Smooth muscle cell of bladder (primary cell): ENCODE measurements at places on chromosomes 13 and 19. TPM values are rescaled to one million over a fixed set of nuclear protein-coding genes. Genes with fewer than 3 reads are reported as not detected.

Gene CCDC194
- total RNA-seq, result not detected in 2 replicates

Gene GNG8
- total RNA-seq, result not detected in 2 replicates

Gene KLHL1
- not detected in 2 replicates for total RNA-seq

Gene TNNI3
- total RNA-seq, result 0.18 TPM in 1 of 2 replicates, not detected in the other

Gene FAM83E
- 0.28 and 0.46 TPM in 2 replicates for total RNA-seq

Gene KLK12
- total RNA-seq, result not detected in 2 replicates

Gene VSIG10L
- 0.14 and 0.28 TPM in 2 replicates for total RNA-seq

Gene VSTM2B
- not detected in 2 replicates for total RNA-seq

Gene TBXA2R
- 0.43 and 0.92 TPM in 2 replicates for total RNA-seq

Gene ZGLP1
- total RNA-seq, result 0.28 and 0.37 TPM in 2 replicates

Gene HIPK4
- 0.14 and 0.18 TPM in 2 replicates for total RNA-seq

Gene METTL21C
- total RNA-seq, result not detected in 2 replicates

Gene MIPEP
- total RNA-seq, result 19.1 and 21.8 TPM in 2 replicates

Gene AMER2
- not detected in 2 replicates for total RNA-seq

Gene STOML3
- not detected in 2 replicates for total RNA-seq

Gene FARP1
- total RNA-seq, result 30.6 and 31.5 TPM in 2 replicates

Gene C5AR1
- 0.09 TPM in 1 of 2 replicates, not detected in the other for total RNA-seq

Gene PGLYRP2
- not detected in 2 replicates for total RNA-seq

Gene RNF113B
- not detected in 2 replicates for total RNA-seq

Gene LILRA5
- not detected in 2 replicates for total RNA-seq

Gene ZNF324B
- 8.0 and 9.2 TPM in 2 replicates for total RNA-seq

Gene ICAM4
- total RNA-seq, result 1.5 and 4.4 TPM in 2 replicates

Gene JSRP1
- total RNA-seq, result 0.37 TPM in 1 of 2 replicates, not detected in the other

Gene KRTDAP
- total RNA-seq, result not detected in 2 replicates

Gene CYSLTR2
- total RNA-seq, result 1.3 TPM in 2 replicates

Gene CGB2
- not detected in 2 replicates for total RNA-seq

Gene RNF17
- 0.14 TPM in 1 of 2 replicates, not detected in the other for total RNA-seq

Gene IL12RB1
- 0.14 and 0.18 TPM in 2 replicates for total RNA-seq

Gene ZNF790
- 6.8 and 8.7 TPM in 2 replicates for total RNA-seq

Gene PTH2
- total RNA-seq, result not detected in 2 replicates

Gene PAN3
- 10.4 and 11.7 TPM in 2 replicates for total RNA-seq

Gene FCHO1
- 0.09 and 0.14 TPM in 2 replicates for total RNA-seq

Gene ZNF99
- not detected in 2 replicates for total RNA-seq

Gene SOHLH2
- 0.43 and 0.83 TPM in 2 replicates for total RNA-seq
